ENCODE measurements at places on chromosomes 5 and 9.

- no peak for DNase-seq
These were observed 17.7 kb downstream of the IL31RA start for GRCh38 chr5:55868846-55869245.

DNA sequence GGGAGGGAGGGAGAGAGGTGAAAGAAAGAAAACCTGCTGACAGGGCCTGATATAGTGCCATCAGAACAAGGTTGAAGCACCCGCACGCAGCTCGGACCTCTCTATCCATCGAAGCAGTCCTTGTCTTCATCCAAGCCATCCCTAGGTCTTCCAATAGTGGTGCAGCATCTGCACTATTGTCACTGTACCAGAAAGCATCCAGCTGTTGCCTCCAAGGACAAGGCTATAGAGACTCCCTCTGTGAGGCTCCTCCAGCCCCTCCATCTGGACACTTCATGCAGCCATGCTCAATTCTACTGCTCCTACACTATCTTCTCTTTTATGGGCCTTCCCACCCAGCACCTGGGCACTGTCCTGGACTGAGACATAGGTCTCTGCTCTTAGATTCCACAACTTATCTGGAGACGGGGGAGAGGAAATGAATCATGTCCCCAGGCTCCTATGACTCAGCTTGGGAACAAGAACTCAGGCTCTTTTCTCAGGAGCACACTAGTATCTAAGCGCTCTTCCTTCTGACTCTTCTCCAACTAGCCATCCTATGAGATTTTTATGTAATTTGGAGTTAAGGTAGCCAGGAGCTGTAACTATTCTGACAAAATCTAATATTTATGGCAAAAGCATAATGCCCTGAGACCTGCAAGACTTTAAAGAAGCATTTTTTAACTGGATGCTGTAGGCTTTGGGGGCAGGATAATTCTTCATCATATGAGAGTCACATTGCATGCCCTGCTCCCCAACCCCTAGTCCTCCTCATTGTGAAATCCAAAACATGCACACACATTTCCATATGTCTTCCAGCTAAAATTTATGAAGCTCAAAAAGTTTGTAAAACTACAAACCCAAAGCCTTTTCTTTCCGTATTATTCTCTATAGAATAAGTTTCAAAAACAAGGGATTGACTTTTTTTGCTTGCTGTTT lies 446.8 kb downstream of the CCDC171 start:
- DNase-seq = no peak

DNA sequence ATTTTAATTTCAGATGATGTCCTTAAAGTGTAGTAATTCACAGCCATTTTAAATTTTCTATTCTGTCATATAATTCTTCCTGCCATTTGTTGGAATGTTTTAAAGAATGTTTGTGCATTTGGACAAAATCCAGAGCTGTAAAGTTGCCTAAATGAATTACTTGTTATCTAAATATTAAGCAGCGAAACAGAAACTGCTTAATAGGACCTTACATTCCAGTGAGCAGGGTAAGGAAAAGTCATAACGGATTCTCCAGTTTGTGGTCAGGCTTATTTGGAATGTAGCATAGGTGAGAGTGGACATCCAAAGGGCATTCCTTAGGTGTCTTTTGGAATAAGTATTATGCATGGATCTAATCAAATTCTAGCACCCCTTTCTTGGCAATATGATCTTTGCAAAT lies 410.4 kb upstream of the PTPRD start:
- DNase-seq = no peak

DNA sequence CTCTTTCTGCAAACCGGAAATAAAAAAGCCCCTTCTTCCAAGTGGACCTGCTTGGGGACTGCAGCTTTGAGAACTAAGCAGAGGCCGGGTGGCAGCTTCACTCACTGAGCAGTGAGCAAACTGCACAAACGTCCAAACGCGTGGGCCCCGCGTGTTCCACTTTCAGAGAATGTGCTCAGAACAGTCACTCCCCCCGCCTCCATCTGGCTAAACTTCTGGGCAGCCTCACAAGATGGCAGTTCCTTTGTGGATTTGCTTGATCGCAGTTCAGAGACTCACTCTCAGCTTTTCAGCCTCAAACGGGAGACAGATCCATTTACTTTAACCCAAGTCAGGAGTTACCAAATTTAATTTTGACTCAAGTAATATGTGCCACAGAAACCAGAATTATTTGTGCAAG lies 216.6 kb downstream of the TLE1 start:
- DNase-seq = no peak

- DNase-seq = peak; percentile 12
These were observed 161.9 kb upstream of the GAS1 start for GRCh38 chr9:87109231-87109631.

GRCh38 chr5:95864456-95864855 lies 41.9 kb upstream of the GLRX start:
- DNase-seq = no peak

DNA sequence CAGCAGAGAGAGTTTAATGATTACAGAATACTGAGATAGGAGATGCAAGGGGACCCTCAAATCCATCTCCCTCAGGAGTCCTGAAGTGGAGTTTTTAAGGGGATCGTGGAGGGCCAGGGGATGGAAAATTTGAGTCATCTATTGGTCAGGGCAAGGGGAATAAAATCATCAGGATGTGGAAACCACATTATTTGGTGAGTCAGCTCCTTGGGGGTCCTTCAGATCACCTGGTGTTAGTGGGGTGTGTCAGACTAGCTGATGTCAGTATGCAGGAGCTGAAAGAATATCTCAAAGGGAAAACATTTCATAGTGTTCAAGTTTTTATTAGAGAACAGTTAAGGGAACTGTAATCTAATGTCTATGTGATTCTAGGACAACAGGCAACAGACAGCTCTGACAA lies 183.0 kb upstream of the FTMT start:
- DNase-seq = no peak

DNA sequence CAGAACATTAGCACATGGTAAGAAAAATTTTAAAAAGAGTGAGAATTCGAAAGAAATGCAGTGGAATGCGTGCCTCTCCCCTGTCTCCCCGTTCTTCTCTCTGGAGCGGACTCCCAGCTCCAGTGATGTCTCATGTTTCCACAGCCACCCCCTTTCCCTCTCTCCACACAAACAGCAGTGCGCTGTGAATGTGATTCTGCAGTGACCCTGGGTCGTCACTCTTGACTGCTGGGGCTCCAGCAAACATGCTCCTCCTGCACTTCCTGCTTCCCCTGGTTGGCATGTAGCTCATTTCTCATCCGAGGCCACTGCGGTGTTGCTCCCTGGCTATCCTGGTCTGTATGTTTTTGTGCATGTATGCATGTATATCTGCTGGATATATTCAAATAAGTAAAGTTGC lies 13.3 kb downstream of the PHF2 start:
- DNase-seq = no peak
